ENCODE measurements at places on chromosomes 2 and 18.

GRCh38 chr2:170139276-170139967 lies 38.5 kb upstream of the MYO3B start:
- DNase-seq = no peak

DNA sequence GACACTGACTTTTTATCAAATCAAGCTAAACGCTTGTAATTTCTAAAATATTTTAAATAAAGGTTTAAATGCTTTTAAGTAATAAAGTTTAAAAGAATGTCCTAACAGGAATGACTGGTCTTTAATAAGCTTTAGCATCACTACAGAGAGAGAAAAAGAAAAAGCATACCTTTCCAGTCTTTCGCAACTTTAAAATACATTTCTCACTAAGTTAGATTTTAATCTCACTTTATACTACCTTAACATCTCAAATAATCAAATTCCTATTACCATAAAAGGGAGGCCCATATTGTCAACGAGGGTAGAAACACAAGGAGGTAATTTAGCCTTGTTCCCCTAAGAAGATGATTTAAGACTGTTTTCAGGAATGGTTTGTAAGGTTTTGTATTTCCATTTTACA lies 80.7 kb downstream of the STRN start:
- no peak for DNase-seq

DNA sequence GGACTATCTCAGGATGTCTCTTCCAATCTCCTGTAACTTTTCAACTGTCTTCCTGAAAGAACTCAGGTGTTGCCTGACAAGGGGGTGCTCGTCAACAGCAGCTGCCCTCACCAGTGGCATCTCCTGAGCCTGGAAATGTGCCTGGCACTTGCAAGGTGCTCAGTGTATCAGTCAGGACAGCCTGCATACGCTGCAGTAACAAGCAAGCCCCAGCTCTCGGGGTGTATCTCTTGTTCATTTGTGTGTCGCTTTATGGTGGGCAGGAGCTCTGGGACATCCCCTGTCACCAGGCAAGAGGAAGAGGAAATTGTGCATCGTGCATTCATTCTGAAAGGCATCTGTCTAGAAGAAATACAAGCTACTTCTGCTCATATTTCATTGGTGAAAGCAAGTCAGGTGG lies 263.1 kb downstream of the DCDC2C start:
- DNase-seq = no peak

DNA sequence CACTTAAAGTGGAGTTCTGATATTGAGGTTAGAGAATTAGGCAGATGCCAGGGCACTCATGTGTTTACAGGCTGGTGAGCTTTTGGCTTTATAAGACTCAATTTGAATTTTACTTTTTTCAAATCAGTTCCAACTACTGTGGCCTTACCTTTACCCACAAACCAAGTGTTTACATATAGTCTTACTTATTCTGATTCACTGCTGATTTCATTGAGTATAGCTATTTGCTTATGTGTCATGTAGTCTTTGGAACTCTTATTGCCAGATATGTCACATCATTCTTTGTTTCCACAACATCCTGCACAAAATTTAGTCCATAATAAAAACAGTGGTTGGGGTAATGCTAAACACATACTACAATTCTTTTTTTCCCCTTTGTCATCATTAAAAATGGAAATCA lies 96.5 kb downstream of the XIRP2 start:
- no peak for DNase-seq

- no peak for DNase-seq
These were observed 247.3 kb downstream of the PRKCE start for GRCh38 chr2:45898819-45899218.

DNA sequence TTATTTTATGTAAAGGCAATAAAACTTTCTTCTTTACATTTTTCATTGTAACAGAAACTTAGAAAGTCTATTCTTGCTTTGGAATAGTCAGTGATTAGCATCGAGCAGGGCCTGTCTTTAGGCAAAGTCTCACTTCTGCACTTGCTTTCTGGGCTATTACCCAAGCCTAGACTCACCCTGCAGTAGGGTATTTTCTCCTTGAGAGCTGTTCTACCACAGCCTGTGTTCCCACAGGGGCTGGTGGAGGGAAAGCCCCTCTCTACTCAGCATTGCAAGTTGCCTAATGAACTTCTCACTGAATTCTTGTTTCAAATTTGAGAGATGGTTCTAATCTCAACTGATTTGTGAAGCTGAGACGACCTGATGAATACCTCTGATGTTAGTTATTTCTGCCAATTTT lies 111.7 kb upstream of the KLHL14 start:
- DNase-seq = no peak

- DNase-seq = peak; percentile 77
These were observed 54.8 kb upstream of the CREB1 start for GRCh38 chr2:207474863-207475485.

- peak; percentile 69 for DNase-seq
These were observed 98.7 kb downstream of the COL6A3 start for GRCh38 chr2:237315170-237315828.

- DNase-seq = no peak
These were observed 698.5 kb downstream of the NR4A2 start for GRCh38 chr2:155633887-155634570.

GRCh38 chr18:68244786-68245185 lies 470.1 kb downstream of the TMX3 start:
- no peak for DNase-seq

GRCh38 chr18:74468547-74469061 lies 11.5 kb upstream of the DIPK1C start:
- no peak for DNase-seq

DNA sequence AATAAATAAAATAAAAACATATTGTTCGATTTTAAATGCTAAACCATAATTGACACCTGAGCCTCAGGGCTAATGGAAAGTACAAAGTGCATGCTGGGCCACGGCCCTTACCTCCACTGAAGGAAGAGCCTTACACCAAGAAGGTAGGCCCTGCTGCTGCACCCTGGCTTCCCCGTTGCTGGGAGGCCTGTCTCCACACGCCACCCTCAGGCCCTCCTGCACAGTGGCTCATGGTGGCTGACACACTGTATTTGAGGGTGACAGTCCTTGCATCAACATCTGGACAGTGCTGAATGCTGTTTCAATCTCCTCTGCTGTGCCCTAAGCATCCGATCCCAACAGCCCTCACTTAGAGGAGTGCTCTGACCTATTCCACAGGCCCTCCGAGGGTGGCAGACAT lies 39.3 kb upstream of the EDAR start:
- no peak for DNase-seq

- DNase-seq = no peak
These were observed 242.6 kb downstream of the PHLPP1 start for GRCh38 chr18:62957885-62958472.

GRCh38 chr2:110929528-110929927 lies 191.2 kb upstream of the BCL2L11 start:
- no peak for DNase-seq

DNA sequence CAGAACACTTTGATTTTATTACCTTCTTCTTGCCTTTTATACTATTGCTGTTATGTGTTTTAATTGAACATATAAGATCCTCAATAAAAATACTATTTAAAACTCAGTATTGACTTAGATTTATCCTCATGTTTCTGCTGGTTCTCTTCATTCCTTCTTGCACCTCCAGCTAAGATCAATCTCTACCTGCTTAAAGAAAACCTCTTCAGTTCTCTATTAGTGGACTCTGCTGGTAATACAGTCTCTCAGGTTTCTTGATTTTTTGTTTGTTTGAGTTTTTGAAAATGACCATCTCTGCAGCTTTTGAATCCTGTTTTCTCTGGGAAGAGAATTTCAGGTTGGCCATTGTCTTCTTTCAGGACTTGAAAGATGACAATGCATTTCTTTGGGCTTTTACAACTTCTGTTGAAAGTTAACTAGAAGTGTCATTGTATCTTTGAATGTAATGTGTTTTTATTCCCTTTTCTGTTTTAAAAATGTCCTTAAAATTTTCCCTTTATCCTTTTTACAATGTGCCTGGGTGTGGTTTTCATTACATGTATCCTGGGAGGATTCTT lies 29.8 kb upstream of the TMEM131 start:
- no peak for DNase-seq

- DNase-seq = peak; percentile 21
These were observed 1.9 kb downstream of the PTMA start for GRCh38 chr2:231709981-231710798.

DNA sequence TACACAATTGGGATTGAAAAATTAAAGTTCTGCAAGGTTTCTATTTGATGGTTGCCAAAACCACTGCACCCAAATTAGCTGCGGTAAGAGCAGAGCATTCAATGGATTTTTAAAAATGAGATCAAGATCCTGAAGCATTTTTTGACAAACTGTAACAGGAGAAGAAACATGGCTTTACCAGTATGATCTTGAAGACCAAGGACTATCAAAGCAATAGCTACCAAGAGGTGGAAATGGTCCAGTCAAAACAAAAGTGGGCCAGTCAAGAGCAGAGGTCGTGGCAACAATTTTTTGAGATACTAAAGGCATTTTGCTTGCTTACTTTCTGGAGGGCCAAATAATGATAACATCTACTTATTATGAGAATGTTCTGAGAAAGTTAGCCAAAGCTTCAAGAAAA lies 186.8 kb downstream of the RDH14 start:
- DNase-seq = no peak

DNA sequence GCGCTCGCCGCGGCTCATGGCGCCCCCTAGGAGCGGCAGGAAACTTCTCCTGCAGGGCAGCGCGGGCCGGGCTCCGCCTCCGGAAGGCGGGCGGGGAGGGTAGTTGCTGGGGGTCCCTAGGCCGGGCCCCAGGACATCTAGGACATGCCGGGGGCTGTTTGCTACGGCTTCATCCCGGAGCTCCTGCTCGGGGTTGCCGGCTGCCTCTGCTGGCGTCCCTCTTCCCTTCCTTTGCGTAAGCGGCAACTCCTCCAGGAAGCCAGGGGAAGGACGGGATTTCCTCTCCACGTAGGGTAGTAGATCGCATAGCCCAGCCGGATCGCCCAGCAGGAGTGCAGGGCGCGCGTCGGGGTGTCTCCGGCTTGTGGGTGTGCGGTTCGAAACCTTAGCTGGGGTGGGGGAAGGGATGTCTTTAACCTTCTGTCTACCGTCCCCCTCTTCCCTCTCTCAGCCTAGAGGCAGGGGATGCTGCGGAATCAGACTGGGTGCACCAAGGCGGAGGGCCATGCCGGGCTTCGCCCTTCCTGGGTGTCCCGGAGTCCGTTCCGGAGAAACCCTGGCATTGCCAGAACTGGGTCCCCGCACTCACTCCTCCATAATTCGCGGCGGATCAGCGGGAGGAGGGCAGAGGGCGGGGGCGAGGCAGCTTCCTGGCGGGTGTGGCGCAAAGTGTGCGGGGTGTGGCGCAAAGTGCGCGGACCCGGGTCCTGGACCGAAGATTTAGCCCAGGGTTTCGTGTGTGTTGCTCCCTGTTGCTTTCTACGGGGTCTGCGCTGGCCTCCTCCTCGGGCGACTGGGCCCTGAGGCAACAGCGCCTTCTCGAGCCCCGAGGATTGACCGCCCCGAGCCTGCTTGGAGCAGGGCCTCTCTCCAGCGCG lies 12.2 kb upstream of the SKOR2 start:
- DNase-seq = no peak

GRCh38 chr2:230975927-230976326 lies 20.0 kb upstream of the SPATA3 start:
- no peak for DNase-seq

GRCh38 chr2:231399046-231399852 lies 3.7 kb downstream of the B3GNT7 start:
- DNase-seq = no peak

GRCh38 chr18:25392192-25392591 lies 40.2 kb upstream of the ZNF521 start:
- DNase-seq = no peak

DNA sequence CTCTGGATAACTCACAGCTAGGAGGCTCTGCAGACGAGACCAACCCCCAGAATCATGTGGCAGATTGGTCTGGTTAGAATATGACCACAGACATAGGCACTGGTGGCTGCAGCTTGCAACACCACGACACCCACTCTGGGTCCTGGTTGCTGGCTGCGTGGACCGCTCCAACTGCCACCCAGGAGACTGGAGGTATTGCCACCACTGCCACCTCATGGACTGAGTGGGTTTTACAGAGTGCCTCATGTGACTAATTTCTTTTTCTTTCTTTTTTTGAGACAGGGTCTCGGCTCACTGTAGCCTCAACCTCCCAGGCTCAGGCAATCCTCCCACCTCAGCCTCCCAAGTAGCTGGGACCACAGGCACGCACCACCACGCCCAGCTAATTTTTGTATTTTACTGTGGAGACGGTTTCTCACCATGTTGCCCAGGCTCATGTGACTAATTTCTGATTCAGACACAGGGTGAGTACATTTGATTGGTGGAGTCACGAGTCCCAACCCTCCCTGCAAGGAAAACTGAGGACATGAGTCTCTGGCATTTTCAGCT lies 29.9 kb upstream of the NT5DC4 start:
- peak; percentile 51 for DNase-seq

DNA sequence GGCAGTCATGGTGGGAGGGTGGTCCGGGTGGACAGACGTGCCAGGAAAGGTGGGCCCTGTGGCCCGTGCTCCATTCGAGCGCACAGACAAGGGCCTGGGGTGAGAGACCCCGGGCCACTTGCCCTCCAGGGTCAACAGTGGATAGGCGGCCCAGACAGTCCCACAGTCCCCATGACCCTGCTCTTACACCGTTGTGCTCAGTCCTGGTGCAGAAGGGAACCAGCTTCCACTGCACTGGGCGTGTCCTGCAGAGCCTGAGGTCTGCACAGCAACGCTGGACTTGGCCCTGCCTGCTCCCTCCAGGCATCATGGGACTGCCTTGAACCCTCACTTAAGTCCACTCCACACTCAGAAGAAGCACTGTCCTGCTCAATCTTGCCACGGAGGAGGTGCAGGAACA lies 52.0 kb downstream of the PXDN start:
- DNase-seq = no peak

GRCh38 chr2:173574324-173575112 lies 219.8 kb downstream of the CDCA7 start:
- DNase-seq = no peak

DNA sequence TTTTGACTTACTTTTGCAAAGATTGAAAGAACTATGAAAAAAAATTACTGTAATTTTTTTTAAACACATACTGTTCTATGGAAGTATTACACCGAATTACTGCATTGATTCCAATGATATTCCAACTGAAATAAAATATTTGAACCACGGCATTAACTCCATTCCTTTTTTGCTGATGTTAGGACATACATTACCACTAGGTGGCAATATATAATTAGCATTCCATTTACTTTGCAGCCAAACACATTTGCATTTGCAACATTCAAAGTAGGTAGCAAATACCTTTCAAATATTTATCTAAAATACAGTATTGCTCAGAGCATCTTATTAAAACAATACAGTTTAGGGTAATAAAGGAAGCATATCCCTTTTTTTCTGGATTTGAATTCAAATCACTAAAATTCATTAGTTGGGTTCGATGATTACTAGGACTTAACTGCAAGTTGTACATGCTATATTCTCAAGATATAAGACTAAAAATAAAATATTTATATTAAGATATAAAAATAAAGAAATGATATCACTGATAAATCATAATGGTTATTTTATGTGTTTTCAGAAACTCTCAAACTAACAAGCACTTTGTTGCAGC lies 31.3 kb downstream of the LANCL1 start:
- no peak for DNase-seq

- no peak for DNase-seq
These were observed 230.8 kb upstream of the LINC00305 start for GRCh38 chr18:64379662-64380061.

Data from NCI-H1694 (cell line).